ENCODE measurements at places on chromosomes 16 and 17.

DNA sequence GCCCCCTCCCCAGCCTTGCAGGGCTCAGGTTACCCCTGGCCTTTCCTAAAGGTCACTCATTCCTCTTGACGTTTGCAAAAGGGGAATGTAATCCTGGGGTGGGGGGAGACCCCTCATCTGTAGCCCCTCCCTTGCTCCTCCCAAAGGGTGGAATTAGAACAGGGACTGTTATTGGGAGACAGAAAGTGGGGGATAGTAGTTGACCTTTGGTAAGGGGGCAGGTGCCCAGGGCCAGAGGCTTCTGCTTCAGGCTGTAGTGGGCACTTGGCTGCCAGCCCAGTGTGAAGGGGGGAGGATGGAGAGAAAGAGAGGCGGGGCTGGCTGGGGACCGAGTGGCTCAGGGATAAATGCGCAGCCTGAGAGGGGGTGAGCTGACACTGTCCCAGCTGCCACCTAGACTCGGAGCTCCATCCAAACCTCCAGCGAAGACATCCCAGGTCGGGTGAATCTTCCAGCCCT is at the start of gene ENO3:
ENO3 (plus strand) TSS at position 374 of the 459 bp plus-strand sequence. CDS start 711 bp downstream, outside the sequence.
- DNase-seq: no peak

- DNase-seq: peak; percentile 5
Observed at GRCh38 chr17:14919631-14920213, 345.4 kb downstream of the PMP22 start.

DNA sequence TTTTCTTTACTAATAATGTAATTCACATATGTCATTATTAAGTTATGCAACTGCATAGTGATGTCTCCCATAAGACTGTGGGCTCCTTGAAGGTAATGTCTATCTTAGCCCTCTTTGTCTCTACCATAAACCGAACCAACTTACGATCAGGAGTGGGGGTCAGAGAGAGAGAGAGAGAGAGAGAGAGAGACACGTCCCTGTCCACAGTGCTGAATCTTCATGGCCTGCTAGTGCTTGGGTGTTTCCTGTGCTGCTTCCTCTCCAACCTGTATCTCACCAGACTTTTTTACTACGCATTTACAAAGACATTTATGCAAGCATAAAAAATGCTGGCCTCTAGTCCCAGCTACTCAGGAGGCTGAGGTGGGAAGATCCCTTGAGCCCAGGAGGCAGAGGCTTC is 52.2 kb upstream of the HAPSTR1 start:
- DNase-seq: peak; percentile 55

GRCh38 chr16:10519929-10520868 is 60.2 kb downstream of the EMP2 start:
- DNase-seq: no peak

DNA sequence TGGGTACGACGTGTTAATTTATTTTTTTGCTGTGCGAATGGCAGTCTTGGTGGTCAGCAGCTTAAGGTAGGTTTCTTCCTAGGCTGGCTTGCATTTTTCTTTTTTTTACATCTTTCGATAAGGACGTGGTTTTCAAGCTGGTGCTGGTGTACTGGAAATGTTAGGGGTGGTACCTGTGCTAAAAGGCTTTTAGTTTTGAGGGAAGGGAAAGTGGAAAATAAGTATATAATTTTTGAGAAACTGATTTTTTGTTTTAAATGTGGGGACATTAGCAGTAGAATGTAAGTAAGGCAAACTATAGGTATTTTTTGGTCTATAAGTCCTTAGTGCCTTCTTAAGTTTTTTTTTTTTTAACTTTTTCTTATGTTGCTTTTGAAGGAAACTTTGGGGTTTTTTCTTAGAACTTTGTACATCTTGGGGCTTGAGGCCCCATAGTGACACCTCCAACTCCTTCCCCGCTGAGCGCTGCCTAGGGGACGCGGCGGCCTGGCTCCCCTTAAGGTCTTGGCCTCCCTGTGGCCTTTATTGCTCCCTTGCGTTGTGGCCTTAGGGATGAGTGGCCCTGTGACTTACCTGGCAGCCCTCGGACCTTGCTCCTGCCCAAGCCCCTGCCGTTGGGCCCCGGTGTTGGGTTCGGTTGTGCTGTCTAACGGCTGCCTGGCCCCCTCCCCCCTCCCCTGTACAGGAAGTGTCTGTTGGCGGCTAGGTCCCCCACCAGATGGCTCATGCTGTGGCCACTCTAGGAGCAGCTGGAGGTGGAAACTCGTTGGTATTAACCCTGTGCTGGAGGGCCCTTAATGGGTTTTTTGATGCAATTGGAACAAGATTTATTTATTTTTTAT is 88.0 kb upstream of the RPRML start:
- peak; percentile 93 for DNase-seq
